ENCODE measurements at places on chromosomes 2 and 18.

- no peak for DNase-seq
Observed at GRCh38 chr2:30336978-30337841, 105.9 kb downstream of the LBH start.

DNA sequence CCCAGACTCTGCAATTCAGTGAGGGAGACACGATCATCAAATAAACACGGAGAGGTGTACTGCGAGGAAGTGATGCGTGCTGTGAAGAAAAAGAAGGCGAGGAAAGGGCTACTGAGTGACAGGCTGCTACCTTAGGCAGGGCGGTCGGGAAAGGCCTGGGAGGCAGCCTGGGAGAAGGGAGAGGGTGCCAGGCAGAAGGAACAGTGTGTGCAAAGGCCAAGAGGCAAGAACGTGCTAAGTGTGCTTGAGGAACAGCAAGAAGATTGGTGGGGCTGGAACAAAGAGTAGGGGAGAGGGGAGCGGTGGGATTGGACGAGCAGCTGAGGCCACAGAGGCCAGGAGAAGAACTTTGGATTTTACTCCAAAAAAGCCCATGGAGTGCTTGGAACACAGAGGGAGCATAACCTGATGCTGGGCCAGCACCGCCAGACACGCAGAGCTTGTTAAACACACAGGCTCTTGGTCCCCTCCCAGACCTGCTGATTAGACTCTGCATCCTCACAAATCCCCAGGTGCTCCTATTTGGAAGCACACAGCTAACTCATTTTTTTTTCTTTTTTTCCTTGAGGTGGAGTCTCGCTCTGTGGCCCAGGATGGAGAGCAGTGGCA is 30.4 kb downstream of the SERTAD2 start:
- DNase-seq: no peak

DNA sequence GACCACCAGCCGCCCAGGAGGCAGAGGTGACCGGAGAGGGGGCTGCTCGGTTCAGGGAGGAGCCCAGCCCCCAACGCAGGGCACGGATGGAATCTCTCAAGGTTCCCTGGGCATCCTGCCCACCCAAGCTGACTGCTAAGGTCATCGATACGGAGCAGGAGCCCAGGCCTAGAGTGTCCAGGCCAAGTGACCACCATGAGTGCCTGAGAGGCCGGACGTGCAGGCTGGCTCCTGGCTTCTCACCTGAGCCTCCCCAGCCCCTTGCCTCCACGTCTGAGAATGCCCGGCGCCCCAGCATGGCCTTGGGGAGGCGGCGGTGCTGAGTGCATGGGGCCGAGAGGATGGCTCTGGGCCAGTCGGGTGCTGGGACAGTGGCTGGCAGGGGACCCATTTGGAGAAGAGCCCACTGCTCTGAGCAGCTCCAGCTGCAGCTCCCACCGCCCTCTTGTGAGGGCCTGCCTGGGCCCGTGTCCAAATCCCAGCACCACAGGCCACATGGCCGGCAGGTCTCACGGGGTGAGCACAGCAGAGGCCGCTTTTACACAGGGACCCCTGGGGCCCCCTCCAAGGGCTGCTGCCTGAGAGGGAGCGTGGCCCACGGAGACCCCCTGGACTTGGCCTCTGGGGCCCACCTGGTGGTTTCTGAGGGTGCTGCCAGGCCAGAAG is 102.8 kb upstream of the CTDP1 start:
- DNase-seq: no peak

DNA sequence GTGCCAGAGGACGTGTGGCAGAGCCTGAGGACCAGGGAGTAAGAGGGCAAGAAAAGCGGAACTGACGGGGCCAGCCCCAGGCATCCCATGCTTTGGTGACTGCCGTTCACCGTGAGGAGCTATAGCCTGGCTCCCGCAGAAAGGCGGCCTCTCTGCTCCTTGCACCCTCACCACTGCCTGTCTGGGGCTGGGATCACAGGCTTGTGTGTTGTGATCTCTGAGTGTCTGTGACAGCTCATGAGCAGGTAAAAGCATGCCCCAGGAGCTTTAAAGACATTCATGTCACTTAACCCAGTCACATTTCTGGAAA is 266.8 kb upstream of the RAB6C start:
- DNase-seq: no peak

DNA sequence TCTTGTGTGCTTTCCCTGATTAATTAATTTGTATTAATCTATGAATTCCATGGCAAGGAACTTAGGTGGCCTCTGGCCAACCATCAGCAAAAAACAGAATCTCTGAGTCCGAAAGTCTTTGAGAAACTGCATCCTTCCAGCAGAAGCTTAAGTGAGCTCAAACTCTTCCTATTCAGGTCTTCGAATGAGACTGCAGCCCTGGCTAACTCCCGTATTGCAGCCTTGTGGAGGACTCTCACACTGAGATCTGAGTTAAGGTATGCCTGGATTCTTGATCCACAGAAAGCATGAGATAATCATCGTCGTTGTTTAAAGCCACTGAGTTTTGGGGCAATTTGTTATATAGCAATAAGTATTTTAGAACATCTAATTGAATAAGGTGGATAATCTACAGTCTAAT is 1143.9 kb upstream of the NXPH2 start:
- no peak for DNase-seq

GRCh38 chr2:26459991-26460612 is 17.8 kb downstream of the OTOF start:
- DNase-seq: no peak

GRCh38 chr2:128134573-128134972 is 43.6 kb downstream of the UGGT1 start:
- no peak for DNase-seq

DNA sequence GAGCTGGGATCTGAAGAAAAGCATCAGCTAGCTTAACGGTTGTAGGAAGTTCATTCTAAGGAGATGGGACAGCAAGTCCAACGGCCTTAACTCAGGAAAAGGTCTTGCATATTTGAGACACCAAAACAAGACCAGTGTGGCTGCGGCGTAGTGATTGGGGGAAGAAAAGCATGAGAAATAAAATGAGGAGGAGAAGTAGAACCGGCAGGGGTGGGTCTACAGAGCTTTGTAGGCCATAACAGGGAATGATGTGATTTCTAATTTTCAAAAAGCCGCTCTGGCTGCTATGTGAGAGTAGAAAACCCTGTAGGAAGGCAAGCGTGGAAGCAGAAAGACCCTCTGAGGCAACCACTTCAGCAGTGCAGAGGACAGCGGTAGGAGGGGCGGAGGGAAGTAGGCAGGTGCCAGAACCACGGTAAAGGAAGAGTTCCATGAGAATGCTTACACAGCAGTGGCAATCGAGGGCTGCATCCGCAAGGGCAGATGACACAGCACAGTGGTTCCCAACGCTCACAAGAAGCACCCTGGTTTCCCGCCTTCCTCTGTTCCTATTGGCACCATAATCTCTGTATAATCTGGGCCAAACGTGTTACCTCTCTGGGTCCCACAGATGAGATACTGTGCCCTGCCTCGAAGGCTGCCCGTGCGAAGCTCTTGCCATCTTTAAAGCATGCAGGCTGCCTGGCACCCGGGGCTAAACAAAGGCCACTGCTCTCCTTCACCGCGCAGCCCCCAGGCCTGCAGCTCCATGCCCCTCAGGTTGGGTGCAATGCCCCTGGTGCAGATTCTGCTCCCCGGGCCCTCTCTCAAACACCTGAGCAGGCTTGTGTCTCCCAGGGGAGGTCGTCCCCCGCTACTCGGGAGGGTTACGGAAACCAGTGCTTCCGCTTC is 795 bp downstream of the ANKRD39 start:
- DNase-seq: no peak

GRCh38 chr2:70683455-70683854 is 84.5 kb downstream of the ADD2 start:
- no peak for DNase-seq

- no peak for DNase-seq
Observed at GRCh38 chr2:65656160-65656718, 223.8 kb upstream of the SPRED2 start.

DNA sequence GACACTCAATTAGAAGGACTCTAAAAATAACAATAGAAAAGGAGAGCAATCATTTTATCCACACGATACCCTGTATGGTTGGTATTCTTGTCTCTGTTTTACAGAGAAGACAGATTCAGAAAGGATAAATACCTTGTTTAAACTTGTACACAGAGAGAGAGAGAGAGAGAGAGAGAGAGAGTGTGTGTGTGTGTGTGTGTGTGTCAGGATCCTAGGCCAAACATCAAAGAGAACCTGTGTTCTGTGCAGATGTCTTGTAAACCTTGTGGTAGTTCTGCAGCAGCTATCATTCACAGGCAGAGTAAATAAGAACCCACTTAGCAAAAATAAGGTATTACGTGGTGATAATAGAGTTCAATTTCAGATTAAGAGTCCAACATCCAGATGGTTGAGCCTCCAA is 4.3 kb upstream of the CRIM1 start:
- no peak for DNase-seq

DNA sequence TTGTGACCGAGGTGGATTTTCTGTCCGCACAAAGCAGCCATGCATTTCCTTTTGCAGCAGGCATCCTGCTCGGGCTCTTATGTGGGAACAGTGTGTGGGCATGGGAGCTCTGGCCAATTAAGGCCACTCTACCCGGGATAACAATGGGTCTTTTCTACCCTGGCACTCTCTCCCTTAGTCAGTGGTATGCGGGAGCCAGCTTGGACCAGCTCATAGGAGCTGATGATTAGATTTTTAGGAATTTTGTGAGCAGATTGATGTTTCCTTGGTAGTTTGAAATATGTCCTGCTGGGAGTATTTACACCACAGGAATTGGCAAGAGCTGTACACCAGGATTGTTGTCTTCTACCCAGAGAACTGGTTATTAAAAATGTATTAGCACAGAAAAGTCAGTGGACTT is 89.3 kb downstream of the SPP2 start:
- no peak for DNase-seq

DNA sequence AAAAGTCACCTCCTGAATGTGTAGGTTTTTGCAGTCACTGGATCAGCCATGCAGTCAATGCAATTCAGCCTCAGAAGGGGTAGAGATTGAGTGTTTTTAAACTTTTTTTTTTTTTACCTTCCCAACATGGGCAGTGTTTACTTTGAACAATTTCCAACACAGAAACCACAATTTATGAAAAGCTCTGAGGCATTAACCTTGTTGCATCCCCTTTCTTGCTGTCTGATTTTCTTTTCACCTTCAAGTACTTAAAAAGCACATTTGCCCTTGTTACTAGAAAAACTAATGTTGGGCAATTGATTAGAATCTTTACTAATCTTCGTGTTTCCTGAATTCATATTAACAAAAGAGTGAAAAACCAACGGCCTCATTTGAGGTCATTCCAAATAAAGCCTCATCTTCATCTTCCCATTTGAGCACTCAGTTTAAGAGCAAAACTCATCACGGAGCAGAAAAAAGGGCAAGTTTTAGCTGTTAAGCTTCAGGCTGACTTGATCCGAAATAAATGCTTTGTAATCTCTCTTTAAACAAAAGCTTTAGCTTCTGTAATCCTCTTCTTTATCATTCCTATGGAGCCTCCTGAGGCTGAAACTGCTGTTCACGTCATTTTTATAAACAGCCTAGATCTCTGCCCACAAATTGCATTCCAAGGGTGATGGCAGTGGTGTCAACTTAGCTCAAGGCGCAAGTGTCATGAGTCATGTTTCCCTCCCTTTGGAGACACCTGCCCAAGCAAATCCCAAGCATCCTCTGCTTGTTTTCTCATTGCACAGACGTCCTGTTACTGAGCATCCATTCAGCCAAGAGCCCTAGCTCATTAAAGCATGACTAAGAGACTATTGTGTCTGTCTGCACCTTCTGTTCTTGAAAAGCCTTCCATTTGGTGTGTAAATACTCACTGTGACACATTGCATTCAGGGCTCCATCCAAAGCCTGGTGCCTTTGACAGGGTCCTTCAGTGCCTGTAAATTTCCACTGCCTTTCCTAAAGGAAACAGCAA is 107.7 kb downstream of the HNMT start:
- no peak for DNase-seq

- no peak for DNase-seq
Observed at GRCh38 chr2:58336416-58336815, 95.3 kb upstream of the FANCL start.

DNA sequence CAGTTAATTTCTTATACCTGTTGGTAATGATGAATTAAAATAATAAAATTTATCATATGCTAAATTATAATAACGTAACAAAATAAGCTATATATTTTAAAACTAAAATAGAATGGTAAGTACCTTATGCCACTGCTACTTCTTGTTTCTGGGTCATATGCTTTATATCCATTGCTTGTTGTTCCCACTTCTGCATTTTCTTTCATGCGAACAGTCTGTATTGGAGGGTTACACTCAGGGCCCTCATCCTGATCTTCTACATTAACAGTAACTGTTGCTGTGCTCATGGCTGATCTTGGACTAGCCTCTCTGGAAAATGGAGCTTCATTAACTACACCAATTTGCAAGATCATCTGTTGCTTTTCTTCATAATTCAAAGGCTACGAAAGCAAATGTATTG is 22.2 kb downstream of the DSC2 start:
- DNase-seq: no peak

DNA sequence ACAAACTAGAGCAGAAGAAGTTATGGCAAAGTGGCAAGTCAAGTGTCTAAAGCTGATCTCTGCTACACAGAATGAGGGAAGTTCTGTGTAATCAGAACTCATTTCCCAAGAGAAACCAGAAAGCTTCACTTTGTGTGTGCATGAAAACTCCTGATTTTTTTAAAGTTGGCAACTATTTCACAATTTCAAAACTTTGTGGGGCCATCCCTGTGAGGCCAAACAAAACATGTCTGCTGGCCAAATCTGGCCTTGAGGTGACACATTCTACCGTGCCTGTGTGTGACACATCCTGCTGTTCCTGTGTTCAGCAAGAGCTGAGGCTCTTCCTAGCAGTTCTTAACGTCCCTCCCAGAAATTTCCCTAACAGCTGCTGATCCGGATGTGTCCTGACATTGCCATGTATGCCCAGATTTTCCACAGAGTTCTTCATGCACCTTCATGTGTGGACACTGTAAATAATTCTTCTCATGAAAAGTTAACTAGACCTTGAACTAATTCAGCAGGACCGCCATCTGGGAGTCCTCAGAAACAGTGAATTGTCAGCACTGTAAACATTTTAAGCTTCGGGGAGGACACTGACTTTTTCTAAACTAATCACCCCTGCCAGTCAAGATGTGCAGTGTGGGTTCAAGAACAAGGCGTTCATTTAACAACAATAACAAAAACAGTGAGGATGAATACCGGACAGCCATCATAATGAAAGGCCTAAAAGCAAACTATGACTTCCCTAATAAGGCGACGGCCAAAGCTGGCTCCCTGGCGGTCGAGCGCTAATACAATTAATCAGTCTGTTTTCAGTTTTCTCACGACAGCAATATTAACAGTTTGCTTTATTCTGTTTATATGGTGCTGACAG is 99.0 kb downstream of the PLEKHM3 start:
- no peak for DNase-seq

DNA sequence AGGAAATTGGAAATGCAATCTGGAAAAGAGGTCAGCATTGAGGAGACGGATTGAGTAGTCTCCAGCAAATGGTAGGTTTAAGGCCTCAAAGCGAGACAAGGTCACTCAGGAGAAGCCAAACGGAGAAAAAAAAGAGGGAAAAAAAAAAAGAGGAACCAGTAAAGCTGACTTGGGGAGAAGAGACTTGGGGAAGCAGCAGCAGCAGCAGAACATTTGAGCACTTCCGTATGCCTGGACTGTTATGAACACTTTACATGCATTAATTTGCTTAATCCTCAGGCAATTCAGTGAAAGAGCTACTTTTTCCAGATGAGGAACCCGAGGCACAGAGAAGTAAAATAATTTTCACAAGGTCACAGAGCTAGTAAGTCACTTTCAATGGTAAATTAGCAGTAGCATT is 81.3 kb downstream of the OSBPL6 start:
- DNase-seq: no peak
